Activated CD4-positive, alpha-beta T cell treated with anti-CD3 and anti-CD28 coated beads, Interleukin-2, amount 50 U/mL, for 16 hours (primary cell): ENCODE measurements at places on chromosomes 12 and 14.

DNA sequence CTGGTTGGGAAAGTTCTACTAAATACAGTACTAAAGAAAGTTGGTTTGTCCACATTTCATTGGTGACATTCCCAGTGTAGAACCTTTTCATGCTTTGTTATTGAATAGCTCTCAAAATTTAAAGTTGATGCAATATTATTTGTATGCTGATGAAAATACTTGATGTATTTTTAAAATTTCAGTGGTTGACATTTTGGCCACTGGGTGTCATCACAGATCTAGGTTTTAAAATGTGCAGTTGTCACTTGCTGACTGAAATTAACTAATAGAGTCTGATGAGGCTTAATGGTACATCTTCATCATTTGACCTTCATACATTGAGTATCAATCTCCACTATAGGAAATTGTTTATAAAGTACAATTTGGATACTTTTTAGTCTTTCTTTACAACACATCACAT, 37.1 kb downstream of the CMAS start:
- no peak for DNase-seq

DNA sequence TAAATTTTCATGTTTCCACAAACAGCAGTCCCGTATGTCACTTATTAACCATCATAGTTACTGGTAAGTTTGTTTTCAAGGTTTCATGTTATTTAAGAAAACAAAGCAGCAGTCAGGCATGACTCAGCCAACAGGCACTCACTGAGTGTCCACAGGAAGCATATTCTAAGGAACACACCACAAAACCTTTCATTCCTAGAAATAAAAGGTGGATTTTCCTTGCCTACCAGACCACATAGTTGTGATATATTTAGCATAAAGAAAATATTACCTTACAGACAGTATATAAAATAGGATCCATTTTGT, 143.3 kb upstream of the AVPR1A start:
- no peak for DNase-seq

DNA sequence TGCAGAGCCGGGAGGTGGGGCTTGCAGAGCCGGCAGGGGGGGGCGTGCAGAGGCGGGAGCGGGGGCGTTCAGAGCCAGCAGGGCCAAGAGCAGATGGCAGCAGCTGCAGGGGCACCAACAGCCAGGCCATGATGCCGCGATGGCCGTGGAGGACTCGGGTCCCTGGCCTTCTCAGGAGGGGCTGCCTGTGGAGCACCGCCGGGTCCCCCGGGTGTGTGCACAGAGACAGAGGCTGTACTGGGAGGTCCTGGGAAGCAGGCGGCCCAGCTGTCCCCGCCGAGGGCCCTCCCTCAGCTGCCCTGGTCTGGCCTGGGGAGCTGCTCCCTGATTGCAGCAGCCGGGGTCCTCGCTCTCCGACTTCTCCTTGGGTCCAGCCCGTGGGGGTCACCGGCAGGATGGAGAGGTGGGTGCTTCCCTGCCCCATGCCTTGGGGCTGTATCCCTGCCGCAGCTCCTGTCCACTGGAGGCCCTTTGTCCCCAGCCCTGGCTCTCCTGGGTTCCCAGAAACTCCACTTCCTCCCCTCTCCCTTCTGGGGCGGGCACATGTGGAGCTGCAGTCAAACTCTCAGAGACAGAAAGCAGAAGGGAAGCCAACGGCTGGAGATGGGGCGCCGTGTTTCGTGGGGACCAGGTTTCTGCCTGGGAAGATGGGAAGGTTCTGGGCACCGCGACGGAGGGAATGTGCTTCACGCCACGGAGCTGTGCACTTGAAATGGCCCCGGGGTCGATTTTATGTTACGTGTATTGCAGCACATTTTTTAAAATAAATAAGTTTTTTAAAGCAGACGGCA, 75.8 kb upstream of the GALNT9 start:
- DNase-seq: no peak

GRCh38 chr12:106645074-106645421, 62.2 kb downstream of the RFX4 start:
- no peak for DNase-seq

DNA sequence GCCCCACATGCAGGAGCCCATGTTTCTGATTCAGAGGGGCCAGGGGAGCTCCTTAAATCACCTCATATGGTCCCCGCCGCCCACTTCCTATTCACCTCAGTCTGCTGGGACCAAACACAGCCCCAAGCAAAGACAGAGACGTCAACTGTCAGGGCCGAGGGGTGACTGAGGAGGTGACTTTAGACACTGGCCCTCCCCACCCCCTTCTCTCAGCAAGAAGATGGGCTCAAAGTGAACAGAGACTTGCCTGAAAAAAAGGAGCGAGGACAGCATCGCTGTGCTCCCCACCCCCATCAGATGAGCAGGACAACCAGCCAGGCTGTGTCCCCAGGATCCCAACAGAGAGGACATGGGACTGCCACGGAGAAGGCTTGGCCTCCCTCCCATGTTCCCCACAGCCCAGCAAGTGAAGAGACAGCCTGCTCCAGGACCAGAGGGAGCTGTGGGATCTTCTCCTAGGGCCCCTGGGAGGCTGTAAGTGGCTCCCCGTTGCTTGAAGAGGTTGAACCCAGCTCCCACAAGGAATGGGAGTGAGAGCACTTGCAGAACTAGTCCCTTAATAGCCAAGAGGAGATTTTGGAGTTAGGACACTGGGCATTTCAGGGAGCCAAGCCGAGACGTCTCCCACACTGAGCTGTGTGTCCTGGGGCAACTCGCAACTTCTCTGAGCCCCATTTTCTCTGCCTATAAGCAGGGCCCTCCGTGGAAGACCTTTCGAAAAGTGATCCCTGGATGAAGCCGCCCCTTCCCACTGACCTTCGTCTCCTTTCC, 1.3 kb upstream of the KRT79 start:
- DNase-seq: no peak

DNA sequence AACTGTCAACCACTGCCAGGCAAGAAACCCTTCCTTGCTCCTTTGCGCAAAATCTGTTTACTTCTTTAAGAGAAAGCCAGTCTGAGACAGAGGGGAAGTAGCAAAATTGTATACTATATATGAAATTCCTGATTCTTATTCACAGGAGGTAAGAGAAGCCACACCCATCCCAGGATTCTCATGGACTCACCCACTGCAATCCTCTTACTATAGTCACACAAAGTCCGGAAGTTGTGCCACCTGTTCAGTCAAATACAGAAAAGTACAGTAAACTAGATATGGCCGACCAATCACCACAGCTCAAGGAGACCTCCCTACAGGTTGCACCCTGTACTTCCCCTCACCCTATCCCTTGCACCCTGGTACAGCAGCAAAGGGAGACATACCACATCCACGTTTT, 2.9 kb downstream of the PRMT5 start:
- DNase-seq: no peak

DNA sequence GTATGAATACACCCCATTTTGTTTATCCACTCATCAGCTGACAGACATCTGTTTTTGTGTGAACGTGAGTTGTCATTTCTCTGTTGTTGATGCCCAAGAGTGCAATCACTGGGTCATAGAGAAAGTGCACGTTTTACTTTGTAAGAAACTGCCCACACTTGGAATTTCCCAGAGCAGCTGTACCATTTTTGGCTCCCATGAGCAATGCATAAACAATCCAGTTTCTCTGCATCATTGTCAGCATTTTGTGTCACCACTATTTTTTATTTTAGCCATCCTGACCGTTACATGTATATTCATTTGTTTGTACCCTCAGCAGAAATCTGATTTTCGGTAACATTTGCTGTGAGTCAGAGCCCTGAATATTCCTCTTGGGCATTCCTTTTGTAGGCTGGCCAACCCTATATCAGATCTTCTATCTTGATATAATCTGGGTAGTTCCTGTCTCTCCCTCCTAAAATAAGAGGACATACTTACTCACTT, 62.7 kb downstream of the RBM19 start:
- DNase-seq: no peak

GRCh38 chr14:18688346-18688745, 87.4 kb downstream of the OR11H12 start:
- DNase-seq: no peak

- no peak for DNase-seq
These were observed 525.4 kb downstream of the GALC start for GRCh38 chr14:87467578-87467977.

DNA sequence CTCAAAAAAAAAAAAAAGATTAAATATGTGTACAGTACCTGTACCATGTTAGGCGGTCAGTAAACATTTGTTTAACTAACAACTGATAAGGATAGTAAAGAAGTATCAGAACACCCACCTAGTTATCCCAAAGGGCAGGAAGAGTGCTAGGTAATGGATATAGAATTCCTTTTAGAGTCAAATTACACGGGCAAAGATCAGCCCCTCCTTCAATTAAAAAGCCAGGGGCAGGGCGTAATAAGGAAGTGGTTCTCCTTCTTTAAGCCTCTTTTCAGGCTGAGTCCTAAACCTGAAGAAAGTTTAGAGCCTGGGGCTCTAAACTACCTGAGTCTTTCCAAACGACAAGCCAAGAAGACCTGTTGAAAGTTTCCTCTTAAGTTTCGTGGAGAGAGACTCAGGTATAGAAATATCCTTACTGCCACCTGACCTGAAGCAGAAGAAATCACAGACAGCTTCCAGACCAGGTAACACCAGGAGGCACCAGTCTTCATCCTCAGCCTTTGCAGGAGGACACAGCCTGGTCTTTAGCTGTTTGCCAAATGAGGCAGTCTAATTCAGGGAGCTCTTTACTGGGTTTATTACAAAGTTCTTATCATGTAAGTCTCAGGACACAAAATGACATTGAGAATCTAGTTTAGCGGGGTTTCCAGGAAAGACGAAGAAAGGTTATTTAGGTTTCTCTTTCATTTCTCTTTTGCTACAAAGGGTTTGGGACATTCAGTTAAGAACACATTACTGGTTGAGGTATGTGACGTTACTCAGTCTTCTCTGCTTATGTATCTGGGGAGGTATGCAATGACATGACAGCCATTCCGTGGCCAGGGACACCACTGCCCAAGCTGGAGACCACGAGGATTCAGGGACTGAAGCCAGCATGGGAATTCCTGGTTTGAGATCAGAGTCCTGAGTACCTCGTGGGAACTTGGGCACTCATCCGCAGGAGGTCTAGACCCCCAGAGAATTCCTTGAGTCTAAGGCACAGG, at the start of gene BCL2L14:
TSS of gene BCL2L14 (plus strand) at position 266 of the 983 bp plus-strand sequence. CDS start 8,367 bp downstream, outside the sequence.
- peak; percentile 26 for DNase-seq

DNA sequence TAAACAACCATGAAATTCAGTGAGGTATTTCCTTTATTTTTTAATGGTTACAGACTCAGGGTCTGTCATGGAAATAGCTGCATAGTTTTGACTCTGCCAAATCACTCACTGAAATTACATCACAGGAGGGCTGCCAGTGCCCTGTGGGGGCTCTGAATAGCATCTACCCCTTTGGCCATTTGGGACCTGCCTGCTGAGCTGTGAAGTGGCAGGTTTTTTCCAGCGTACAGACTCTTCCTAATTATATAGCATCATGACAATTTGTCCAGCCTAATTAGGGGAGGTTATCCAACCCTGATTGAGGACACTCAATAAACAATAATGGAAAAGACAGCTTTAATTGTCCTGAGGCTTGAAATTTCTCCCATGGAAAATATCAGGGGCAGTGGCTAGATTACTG, 1.8 kb upstream of the COCH start:
- DNase-seq: no peak

- DNase-seq: no peak
These were observed 8.2 kb upstream of the WASHC4 start for GRCh38 chr12:105099356-105099755.

- DNase-seq: peak; percentile 45
These were observed 491 bp downstream of the WDR20 start for GRCh38 chr14:102140027-102140749.

- DNase-seq: no peak
These were observed 1.8 kb downstream of the RASSF9 start for GRCh38 chr12:85834378-85834777.

GRCh38 chr14:101072070-101072469, 168.5 kb upstream of the RTL1 start:
- DNase-seq: no peak

GRCh38 chr12:40439771-40440492, 215.1 kb downstream of the LRRK2 start:
- DNase-seq: no peak

GRCh38 chr12:52766351-52767019, 10.7 kb downstream of the KRT76 start:
- DNase-seq: no peak

- DNase-seq: no peak
These were observed 273.1 kb upstream of the NOVA1 start for GRCh38 chr14:26870722-26871617.

DNA sequence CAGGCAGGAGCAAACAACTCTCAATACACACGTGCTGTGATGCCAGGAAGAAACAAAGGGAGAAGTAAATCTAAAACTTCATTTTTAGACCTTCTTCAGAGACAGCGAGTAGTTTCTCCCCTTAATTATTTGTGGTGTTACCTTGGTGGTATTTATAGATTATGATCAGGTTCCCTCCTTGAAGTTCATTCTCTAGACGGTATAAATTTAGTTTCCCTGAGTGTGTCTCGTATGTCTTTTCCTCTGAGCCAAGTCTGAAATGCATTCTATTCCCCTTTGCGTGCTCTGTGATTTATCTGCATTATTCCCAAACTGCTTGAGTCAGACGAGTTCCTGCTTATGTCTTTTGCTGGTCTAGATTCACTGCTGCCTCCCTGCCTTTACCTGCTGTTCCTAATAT, 65.2 kb downstream of the TRHDE start:
- no peak for DNase-seq

GRCh38 chr14:51082349-51082748, 12.6 kb downstream of the TRIM9 start:
- no peak for DNase-seq

- DNase-seq: no peak
These were observed 267.6 kb downstream of the DUSP6 start for GRCh38 chr12:89084751-89085150.

DNA sequence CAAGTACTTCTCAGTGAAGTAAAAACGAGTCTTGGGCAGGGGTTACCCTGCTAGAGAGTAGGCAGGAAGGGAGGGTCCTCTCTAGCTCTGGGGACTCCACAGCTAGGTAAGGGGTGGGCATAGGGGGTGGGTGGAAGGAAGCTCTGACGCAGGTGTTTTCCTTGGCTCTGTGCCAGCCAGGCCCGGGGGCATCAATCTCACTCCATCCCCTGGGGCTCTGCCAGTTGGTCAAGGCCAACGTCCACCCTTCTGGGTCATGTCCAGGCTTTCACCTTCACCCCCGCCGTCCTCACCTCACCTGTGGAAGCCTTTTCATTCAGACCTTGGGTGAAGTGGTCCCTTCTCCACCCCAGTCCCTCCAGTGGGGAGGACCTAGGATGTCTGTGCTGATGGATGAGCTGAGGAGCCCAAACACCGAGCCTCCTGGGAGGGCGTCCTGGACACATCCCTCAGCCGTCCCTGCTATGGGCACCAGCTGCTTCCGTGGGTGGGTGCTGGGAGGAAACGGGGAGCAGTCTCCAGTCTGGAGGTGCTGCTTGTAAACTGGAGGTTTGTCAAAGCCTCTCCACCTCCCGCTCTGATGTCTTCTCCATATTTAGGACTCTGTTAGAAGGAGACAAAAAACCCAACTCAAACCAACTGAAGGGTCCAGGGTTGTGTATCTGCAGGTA, 71.5 kb upstream of the SFSWAP start:
- no peak for DNase-seq

- no peak for DNase-seq
These were observed 58.2 kb downstream of the DHRS2 start for GRCh38 chr14:23694085-23694948.

GRCh38 chr14:104230119-104230815, 91.9 kb downstream of the KIF26A start:
- DNase-seq: no peak
